Activated CD4-positive, CD25-positive, alpha-beta regulatory T cell treated with anti-CD3 and anti-CD28 coated beads, Interleukin-2, amount 50 U/mL, for 72 hours (primary cell): ENCODE measurements at places on chromosomes 13 and 19.

- DNase-seq = no peak
Measured at GRCh38 chr13:69107436-69107835, 1000.2 kb upstream of the ATXN8OS start.

GRCh38 chr13:21675095-21675991, 4.5 kb downstream of the FGF9 start:
- no peak for DNase-seq

- DNase-seq = no peak
Measured at GRCh38 chr13:44448373-44448772, 74.7 kb downstream of the SERP2 start.

GRCh38 chr13:105118426-105118985, 1417.0 kb downstream of the EFNB2 start:
- no peak for DNase-seq

GRCh38 chr13:53127373-53127772, 98.8 kb downstream of the OLFM4 start:
- DNase-seq = no peak

GRCh38 chr13:71811344-71811743, 55.7 kb downstream of the DACH1 start:
- DNase-seq = no peak

DNA sequence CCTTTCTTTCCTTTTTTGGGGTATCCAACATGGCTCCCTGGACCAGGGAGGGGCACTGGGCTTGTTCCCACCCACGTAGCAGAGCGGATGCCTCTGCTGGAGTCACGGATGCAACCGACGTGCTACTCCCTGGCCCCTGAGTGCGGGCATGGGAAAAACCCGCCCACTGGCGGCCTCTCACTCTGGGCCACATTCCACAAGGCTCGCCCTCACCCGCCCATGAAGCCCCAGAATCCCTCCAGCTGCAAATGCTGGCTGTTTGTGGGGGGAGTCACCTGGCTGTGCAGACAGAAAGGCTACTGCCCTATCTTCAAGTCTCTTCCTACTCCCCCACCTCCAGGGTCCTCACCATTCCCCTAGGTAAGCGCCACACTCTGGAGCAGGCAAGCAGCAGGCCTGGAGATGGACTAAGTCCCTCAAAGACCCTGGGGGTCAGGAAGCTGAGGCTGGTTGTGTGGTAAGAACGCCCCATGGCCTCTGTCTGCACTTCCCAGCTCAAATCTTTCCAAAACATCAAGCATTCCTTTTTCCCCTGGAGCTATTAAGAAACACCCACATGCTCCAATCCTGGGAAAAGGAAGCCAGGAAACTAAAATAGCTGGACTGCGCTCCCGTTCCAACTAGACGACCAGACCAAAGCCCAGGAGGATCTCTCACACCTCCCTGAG, 17.9 kb upstream of the EPHX3 start:
- no peak for DNase-seq

DNA sequence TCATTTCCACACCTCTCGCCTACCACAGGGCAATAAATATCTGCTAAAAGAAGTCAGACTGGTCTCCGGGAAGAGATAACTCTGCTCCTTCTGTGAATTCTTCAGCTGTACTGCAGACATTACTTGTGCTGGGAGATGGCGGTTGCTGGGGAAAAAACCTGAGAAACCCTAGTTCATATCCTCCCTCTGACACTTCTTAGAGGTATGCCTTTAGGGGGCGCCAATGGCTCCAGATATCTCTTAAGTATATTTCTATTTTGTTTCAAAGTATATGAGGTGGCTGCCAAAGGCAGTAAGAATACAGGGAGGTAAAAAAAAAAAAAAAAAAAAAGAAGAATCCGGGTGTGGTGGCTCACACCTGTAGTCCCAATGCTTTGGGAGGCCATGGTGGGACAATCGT, 175.2 kb downstream of the PAN3 start:
- DNase-seq = no peak

GRCh38 chr13:112756511-112756966, 66.7 kb downstream of the ATP11A start:
- no peak for DNase-seq

DNA sequence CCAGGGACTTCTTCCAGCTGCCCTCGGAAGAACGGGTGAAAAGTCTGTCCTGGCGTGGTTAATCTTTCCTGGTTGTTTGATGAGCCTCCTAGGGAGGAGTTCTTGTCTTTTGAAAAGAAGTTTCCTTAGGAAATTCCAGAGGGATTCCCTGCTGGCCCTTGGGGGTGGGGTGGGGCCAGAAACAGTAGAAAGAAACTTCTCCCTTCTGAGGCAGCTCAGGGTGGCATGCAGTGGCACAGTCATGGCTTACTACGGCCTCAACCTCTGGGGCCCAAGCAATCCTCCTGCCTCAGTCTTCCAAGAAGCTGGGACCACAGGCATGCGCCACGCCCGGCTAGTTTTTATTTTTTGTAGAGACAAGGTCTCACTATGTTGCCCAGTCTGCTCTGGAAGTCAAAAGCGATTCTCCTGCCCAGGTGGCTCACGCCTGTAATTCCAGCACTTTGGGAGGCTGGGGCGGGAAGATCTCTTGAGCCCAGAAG, 1.5 kb downstream of the ZNF101 start:
- no peak for DNase-seq

DNA sequence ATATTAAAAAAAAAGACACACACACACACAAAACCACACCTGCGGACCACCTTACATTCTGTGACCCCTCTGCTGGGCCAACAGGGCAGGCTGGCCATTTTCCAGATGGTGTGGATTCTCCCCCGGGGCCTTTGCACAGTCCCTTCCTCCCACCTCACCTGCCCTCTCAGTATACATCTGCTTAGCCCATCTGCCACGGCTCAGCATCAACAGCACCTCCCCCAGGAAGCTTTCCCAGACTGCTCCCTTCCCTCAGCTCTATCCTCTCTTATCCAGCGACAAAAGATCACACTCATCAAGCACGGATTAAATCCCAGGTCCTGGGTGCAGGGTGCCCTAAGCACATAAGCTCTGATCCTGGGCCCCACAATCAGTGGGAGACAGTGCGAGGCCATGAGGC, 4.5 kb downstream of the ZNF787 start:
- no peak for DNase-seq

GRCh38 chr13:91249861-91250260, 97.6 kb upstream of the MIR17HG start:
- DNase-seq = no peak

GRCh38 chr19:3516675-3517207, 10.6 kb downstream of the FZR1 start:
- no peak for DNase-seq

DNA sequence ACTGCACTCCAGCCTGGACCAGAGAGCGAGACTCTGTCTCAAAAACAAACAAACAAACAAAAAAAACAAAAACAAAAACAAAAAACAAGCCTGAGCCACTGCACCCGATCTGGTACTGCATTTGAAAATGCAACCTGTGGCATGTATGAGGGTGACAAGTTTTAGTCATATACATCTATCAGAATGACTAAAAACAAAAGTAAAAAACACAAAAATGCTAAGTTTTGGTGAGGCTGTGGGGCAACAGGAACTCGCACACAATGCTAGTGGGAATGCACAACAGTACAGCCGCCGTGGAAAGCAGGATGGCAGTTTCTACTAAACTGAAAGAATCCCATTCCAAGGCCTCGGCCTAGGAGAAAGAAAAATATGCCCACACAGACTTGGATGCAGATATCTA, 7.8 kb downstream of the EBPL start:
- DNase-seq = no peak

- DNase-seq = no peak
Measured at GRCh38 chr13:93146584-93147297, 79.9 kb upstream of the GPC6 start.

DNA sequence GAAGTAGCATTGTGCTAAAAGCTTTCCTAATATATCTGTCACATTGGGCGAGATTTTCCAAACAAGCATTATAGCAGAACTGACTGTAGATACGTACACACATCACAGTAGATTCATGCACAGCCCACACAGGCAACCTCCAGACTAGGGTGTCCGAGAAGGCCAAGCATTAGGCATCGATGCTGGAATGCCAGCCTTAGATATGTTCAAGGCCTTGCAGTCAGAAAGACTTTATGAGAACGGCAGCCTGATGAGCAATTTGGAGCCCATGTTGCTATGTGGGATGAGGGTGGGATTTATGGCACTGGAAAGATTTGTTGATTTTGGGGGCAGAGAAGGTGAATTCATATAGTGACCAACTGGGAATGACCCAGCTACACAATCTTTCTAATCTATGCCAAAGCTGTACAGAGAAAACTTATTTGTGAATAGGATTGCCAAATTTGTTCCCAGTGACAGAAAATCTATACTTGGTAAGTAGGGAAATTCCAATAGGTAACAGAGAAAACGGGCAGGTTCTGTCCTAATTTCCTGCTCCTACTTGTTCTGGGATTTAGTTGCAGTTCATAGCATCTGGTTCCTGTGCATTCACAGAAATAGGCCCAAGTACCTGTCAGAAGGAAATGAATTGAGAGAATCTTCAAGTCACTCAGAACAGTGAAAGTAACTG, 31.0 kb upstream of the SPRY2 start:
- DNase-seq = no peak

- no peak for DNase-seq
Measured at GRCh38 chr19:52622261-52622660, 15.9 kb downstream of the ZNF83 start.

GRCh38 chr19:16266586-16266942, 58.1 kb upstream of the KLF2 start:
- DNase-seq = peak; percentile 46

DNA sequence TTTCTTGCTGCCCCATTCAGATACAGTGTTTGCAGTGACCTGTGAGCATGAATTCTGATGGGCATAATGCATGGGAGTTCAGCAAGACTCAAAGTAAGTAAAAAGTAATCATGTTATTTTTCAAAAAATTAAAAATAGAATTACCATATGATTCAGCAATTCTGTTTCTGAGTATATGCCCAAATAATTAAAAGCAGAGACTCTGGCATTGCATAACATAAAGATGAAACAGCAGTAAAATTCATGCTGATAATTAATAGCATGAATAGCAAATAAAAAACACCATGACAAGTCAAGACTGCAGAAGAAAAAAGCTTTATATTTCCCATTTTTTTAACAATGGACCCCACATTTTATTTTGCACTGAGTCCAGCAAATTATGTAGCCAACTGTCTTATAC, 21.3 kb downstream of the RNF6 start:
- no peak for DNase-seq

DNA sequence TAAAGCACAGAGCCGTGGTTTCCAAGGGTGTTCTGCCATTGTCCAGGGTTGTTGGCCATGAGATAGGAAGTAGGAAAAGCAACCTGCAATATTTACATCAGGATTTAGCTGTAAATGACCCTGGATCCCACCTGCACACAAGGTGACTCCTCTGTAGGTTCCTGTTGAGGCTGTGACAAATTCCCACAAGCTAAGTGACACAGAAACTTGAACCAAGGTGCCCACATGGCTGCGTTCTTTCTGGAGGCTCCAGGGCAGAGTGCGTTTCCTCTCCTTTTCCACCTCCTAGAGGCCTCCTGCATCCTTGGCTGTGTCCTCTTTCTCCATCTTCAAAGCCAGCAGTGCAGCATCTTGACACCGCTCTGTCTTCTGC, 11.9 kb downstream of the CEACAM21 start:
- DNase-seq = no peak

GRCh38 chr19:10979951-10980381, 19.1 kb downstream of the SMARCA4 start:
- no peak for DNase-seq

- no peak for DNase-seq
Measured at GRCh38 chr19:58548859-58549663, 5.2 kb downstream of the TRIM28 start.

DNA sequence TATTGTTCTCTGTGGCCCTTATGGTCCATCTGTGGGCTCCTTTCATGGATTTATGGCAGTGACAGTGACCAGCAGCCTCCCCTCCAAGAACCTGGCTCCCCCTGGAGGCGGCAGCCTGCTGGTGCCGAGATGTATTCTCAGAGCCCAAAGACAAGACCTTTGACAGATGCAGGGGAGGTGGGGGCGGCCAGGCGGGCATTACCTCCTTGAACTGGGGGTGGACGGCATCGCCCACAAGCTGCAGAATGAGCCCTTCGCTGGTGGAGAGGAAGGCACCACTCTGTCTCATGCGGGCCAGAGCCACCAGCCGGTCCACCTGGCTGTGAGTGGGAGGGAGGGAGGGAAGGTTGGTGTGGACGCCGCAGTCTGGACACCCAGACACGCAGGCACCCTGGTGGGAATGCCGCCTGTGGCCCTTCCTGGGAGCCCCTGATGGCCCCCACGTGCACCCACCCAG, 6.6 kb downstream of the ISOC2 start:
- no peak for DNase-seq

- DNase-seq = no peak
Measured at GRCh38 chr19:48508729-48509411, 2.8 kb downstream of the LMTK3 start.

DNA sequence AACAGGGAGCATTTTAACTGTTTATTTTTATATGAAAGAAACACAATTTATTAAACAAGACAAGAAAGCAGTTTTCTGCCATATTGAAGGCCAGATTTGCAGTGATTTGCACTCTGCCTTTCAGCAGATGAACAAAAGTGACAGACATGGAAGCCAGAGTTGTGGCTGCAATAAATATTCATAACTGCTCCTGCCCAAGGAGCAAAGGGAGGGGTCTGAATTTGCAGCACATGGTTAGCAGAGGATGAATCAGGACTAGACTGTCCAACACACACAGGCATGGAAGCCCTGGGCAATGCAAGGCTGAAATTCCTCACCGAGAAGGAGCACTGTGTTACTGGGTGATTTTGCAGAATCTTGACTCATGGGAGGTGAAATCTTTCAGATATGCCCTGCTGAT, 418.2 kb downstream of the DCT start:
- no peak for DNase-seq

- DNase-seq = no peak
Measured at GRCh38 chr13:66427458-66427861, 802.7 kb downstream of the PCDH9 start.

- peak; percentile 76 for DNase-seq
Measured at GRCh38 chr19:50537769-50538230, 24.1 kb upstream of the ASPDH start.

GRCh38 chr13:112127564-112128330, 60.8 kb downstream of the SOX1 start:
- DNase-seq = no peak

- DNase-seq = no peak
Measured at GRCh38 chr13:62287764-62288163, 872.1 kb upstream of the PCDH20 start.

GRCh38 chr19:24049537-24049936, 37.5 kb upstream of the ZNF254 start:
- no peak for DNase-seq

DNA sequence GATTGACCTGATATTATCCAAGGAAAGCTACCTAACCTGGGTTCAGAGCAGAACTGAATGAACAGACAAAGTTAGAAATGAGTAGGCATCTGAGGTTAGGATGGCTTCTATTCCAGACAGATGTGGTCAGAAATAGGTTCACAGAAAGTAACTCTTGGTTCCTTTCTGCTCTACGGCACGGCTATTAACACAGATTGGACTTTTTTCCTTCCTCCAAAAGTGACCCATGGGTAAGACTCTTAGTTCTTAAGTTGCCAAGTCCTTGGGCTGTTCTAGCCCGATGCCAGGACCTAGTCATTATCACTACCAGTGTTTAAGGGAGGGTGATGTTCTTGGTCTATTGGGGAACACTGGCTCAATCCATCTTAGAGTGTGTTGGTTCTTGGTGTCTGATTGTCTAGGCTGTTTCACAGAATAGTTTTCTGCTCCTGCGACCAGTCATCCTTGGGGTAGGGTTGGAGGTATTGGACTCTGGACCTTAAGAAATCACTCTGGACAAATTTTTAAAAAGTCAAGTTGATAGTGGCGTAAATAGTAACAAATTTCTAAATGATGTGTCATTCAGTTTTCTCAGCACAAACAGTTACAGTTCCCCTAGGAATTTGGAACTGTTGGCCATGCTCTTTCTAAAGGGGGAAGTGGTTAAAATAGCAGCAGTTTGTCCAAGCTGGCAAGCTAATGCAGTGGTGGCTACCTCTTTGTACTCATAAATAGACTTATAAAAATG, 60.1 kb upstream of the MYCBP2 start:
- DNase-seq = no peak
